ENCODE measurements at places on chromosomes 2 and 18.

DNA sequence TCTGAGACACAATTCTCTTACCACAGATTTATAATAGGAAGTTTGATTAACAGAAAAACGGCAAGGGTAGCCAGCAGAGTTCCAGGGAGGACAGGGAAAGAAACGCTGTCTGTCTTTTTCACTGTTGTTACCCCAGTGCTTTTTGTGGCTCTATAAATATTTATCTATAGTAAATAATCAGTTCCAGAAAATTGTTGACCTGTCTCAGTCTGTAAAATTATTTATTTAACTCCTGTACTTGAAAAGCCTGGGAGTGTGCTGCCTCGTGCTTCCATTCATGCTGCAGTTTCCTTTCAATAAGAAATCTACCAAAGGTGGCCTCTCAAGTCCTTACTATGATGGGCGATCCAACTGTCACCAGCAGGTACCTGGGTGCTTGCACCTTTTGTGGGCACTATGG, 102.9 kb downstream of the ETAA1 start:
- DNase-seq = no peak

GRCh38 chr2:101831351-101831865, 133.9 kb downstream of the MAP4K4 start:
- DNase-seq = peak; percentile 75

DNA sequence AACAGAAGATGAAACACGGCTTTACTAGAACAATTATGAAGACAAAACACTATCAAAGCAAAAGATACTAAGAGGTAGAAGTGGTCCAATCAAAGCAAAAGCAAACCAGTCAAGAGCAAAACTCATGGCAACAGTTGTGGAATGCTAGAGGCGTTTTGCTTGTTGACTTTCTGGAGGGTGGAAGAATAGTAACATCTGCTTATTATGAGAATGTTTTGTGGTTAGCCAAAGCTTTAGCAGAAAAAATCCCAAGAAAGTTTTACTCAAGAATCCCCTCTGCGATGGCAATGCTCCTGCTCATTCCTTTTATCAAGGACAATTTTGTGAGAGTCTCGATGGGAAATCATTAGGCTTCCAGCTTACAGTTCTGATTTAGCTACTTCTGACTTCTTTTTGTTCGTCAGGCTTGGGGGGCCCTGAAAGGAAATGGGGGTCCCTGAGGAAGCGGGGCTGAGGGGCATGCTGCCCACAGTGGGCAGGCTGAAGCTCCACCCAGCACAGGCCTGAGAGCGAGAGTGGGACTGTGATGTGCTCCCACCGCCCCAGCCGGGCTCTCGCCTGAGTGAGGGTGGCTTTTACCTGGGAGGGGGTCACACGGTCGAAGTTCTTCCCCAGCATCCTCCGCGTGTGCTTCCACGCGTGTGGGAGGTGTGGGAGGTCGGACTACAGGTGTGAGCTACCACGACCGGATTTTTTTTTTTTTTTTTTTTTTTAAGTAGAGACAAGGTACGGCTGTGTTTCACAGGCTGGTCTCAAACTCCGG, 49.0 kb upstream of the MC4R start:
- no peak for DNase-seq

- DNase-seq = peak; percentile 11
Measured at GRCh38 chr2:227460070-227460485, 11.9 kb upstream of the AGFG1 start.

- DNase-seq = no peak
Measured at GRCh38 chr2:54685263-54685775, 38.1 kb upstream of the EML6 start.

DNA sequence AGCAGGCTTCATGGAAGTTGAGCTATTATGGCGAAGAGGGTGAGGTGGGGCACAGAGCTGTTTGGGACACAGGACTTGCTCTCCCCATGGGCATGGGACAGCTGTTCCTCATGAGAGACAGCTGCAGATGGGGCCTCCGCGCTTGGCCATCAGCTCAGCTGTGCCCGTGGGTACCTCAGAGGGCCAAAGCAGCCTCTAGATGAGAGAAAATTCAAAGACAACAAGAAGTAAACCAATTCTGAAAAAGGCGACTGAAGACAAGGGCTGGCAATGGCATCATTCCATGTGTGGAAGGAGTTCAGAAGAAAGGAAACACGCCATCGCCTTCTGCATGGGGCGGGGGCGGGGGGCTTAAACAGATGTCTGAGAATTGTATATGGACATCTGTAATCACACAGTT, 136.2 kb downstream of the BCL2 start:
- DNase-seq = no peak

DNA sequence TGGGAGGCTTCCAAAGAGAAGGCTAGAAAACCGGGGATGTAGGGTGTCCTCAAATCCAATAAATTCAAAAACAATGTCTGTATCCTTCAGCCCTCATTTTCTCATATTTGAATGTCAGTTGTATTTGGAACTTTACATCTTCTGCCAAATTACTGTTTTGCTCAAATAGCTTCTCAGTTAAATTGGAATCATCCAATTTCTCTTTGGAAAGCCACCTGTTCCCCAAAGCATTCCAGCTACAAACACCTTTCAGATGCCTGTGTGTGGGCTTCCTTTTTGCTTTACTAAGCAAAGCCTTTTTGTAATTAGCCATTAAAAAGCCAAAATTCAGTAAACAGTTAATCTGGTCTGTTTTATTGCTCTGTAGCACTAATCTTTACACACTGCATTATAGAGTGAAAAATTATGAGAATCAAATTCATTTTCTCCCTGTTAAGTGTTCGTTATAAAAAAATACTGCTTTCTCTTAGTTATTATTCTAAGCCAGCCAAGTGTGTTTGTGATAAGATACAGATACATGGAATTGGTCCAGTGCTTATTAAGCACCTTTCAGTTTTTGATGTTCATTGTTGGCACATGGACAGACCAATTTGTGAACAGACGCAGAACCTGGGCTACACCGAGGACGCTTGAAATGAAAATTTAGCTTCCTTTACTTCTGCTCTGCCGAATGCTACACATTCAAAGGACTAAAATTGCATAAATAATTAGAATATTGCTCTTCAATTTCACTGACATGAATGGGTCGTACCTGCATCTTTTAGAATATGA, 151.6 kb downstream of the RTN4 start:
- no peak for DNase-seq

DNA sequence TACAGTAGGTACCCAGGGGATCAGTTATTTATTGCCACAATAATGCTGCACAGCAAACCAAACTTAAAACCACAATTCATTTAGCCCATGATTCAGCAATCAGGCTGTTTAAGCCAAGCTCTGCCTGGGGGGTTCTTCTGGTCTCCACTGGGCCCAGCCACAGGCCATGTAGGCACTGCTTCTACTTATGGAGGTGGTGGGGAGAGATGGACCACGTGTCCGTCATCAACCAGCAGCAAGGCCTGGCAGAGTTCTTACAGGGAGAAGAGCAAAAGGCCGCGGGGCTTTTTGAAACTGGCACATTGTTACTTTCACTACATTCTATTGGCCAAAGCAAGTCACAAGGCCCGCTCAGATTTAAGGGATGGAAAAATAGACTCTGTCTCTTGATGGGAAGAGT, 76.3 kb upstream of the DAPL1 start:
- DNase-seq = no peak

DNA sequence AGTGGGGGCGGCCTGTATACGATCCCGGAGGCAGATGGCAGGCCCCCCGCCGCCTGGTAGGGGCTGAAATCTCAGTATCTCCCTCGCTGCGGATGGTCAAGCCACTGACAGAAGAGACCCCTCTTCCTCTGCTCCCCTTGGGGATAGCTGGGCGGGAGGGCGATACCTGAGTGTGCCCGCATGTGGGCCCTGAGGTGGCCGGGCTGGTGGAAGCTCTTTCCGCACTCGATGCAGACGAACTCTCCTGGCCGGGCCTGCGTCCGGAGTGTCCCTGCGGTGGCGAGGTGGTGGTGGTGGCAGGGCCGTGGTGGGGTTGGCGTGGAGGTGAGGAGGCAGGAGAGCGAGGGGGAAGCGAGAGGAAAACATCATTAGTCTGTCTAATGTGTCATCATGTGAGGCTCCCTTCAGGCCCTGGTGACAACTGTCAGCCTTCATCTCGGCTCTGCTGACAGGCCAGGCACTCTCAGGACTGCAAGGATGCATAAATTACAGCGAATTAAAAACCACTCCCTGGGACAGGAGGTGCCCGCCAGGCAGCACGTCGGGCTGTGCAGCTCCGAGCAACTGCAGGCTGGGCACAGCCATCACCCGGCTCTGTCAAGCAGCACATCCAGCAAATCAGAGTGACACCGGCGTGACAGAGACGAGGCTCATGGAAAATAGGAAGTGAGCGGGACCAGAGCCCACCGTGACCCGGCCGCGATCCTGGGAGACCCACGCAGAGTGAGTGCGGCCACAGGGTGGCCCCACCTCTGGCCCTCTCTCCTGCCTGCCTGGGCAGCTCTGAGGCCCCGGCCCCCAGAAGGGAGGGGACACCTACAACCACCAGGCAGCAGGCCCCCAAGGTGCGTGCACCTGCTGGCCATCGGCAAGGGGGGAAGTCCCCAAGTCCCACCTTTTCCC, 123.5 kb downstream of the ZNF516 start:
- no peak for DNase-seq

DNA sequence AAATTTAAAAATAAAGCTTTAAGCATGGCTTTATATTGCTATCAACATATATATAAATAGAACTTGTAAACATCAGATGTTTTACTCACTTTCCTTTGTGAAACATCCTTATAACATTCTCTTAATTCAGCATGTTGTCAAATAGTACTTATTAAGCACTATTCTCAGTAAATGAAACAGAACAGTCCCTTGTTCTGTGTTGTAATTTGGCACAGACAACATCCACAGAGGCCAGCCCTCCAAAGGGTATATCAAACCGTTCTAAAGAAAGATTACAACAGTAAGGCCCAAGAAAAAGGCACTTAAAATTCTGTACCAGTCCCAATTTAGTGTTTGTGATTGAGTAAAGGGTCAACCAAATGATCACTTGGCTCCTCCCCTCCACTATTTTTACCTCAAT, 46.0 kb downstream of the GAREM1 start:
- DNase-seq = no peak

DNA sequence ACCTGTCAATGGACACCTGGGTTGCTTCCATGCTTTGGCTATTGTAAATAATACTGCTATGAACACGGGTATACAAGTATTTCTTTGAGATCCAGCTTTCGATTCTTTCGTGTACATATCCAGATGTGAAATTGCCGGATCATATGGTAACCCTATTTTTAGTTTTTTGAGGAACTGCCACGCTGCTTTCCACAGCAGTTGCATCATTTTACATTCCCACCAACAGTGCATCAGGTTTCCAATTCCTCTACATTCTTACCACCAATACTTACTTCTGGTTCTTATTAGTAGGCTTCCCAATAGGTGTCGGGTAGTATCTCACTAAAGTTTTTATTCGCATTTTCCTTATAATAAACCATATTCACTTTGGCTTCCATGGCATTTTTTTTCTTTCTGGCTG, 69.6 kb downstream of the PID1 start:
- no peak for DNase-seq

- peak; percentile 53 for DNase-seq
Measured at GRCh38 chr2:97718942-97719341, 5.6 kb downstream of the ZAP70 start.

GRCh38 chr18:62741584-62741983, 26.2 kb downstream of the PHLPP1 start:
- no peak for DNase-seq

- DNase-seq = no peak
Measured at GRCh38 chr2:231934441-231935206, 8.4 kb upstream of the NPPC start.

GRCh38 chr18:34970106-34970505, 71.1 kb upstream of the MAPRE2 start:
- DNase-seq = no peak

DNA sequence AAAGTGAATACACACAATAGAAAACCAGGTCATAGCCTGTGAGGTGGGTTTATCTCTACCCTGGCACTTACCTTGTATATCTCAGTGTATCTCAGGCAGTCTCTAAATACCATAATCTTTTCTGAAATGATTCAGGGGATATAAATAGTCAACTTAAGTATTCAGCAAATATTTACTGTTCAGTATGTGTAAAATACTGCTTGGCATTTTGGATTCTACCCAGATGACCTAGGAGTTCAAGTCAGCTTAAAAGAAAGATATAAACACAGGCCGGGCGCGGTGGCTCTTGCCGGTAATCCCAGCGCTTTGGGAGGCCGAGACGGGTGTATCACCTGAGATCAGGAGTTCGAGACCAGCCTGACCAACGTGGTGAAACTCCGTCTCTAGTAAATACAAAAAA, 23.8 kb downstream of the GRHL1 start:
- no peak for DNase-seq

- peak; percentile 30 for DNase-seq
Measured at GRCh38 chr18:74819433-74820059, 221.9 kb downstream of the ZNF407 start.

- no peak for DNase-seq
Measured at GRCh38 chr2:56705713-56706112, 521.9 kb downstream of the CCDC85A start.

DNA sequence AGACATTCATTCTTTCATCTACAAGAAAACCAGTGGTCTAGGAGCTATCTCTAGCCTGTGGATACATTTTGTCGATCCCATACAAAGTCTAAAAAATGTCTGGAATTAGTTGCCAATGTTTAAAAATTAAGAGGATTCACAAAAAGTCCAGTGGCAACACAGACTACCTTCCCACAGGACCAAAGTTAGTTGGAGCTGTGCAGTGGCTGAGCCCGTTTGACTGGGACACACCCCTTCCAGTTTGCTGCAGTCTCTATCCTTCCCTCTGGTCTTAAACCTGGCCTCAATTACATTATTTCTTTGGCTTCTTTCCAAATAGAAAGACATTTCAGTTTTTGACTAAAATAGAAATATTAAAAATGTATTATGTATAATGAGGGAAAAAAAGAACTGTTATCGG, 18.6 kb downstream of the SLC16A14 start:
- DNase-seq = no peak

GRCh38 chr2:77081597-77081996, 440.6 kb downstream of the LRRTM4 start:
- DNase-seq = no peak

GRCh38 chr18:10247021-10247741, 207.3 kb upstream of the APCDD1 start:
- DNase-seq = no peak

DNA sequence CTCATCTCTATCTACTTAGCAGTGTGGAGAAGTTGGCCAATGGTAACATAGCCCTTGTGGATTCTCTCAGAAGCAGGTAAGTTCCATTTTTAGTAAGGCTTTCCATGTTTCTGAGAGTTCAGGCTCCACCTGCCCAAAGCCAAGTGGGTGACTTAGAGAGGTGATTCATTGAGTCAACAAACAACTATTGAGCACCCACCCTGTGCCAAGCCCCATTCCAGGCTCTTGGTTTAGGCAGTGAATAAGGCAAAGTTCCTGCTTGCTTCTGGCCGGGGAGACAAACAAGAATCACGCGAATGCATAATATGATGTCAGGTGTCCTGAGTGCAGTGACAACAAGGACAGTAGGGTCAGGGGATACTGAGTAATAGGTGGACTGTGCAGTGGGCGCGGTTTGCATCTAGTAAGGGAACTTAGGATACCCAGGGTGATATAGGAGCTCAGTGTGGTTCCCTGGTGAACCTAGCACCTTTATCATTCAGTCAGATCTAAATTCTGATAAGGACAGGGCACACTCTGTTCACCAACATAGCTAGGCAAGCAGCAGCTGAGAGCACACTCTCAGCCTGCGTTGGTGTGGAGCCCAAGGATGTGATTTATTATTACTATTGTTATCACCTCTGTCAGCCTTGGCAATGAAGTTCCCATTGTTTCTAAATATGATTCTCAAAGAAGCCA, 31.7 kb upstream of the KCTD1 start:
- no peak for DNase-seq

Measured in Kasumi-1 (cell line).